ENCODE measurements at places on chromosomes 11 and 22.

GRCh38 chr11:72781063-72781312 is 12.9 kb downstream of the STARD10 start:
- peaks cover 21% of the 10 kb centered on the region for H3K4me1 ChIP-seq
- H3K27me3 ChIP-seq = no peaks in the 10 kb centered on the region
- peak overlapping the region; percentile 74 for H3K4me3 ChIP-seq
- no peaks in the 10 kb centered on the region for H3K36me3 ChIP-seq
- no peak overlapping the region for H3K27ac ChIP-seq

DNA sequence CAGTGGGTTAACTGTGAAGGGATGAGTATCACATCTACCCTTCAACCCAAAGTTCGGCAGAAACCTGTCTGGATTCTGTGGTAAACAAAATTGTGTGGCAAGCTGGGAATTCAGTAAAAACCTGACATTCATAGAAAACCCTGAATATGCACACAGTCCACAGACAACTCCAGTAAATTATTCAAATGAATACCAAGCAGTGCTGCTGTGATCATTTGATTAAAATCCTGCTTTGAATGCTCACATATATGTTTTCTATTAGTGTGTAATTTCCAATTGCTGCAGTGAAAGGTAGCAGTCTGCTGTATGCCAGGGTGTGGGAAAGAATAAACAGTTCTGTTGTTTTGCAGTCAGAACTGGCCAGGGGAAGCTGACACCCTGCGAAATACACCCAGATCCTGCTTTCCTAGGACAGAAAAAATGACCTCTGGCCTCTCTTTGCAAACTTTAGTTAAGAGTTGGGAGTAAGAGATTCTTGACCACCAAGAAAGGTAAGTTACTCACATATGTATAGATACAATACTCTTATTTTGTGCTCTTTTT is 217.8 kb downstream of the FAM76B start:
- H3K36me3 ChIP-seq = no peaks in the 10 kb centered on the region
- H3K27me3 ChIP-seq = no peaks in the 10 kb centered on the region
- H3K4me1 ChIP-seq = no peaks in the 10 kb centered on the region
- no peak for DNase-seq
- H3K27ac ChIP-seq = no peak overlapping the region

DNA sequence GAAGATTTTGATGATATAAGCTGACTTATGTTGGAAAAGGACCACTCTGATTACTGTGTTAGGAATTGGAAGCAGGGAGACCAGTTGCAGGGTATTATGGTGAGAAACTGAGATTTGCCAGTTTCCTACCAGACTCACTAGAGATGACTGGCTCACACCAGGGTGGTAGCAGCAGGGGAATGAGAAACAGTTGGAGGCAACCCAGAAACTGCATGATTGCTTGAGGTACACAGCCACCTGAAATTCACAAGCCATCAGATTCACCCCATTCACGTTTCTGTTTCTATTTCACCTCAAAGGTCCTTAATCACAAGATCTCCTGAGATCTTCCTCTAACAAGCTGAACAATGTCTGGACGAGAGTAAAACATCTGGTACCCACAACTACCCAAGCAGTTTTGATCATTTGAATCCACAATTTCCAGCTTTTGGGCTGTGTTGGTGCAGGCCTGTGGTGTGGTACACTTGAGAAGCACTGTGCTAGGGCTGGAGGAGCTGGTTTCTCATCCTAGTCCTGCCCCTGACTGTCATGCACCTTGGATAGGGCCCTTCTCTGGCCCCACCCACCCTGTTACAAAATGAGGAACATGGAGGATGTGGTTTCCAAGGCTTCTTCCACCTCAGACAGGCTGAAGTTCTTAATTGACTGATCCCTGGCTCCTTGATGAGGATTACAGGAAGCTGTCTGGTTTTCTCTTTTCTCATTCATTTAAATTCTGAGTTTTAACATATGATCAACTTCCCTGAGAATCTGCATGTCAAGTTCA is 233.4 kb downstream of the INSC start:
- H3K4me1 ChIP-seq = no peaks in the 10 kb centered on the region
- H3K36me3 ChIP-seq = no peaks in the 10 kb centered on the region
- H3K27me3 ChIP-seq = no peaks in the 10 kb centered on the region

GRCh38 chr11:44304091-44305025 is 5.6 kb downstream of the ALX4 start:
- no peak for DNase-seq
- no peaks in the 10 kb centered on the region for H3K36me3 ChIP-seq
- no peak overlapping the region for H3K27ac ChIP-seq
- peak overlapping the region; percentile 32 for H3K4me3 ChIP-seq

DNA sequence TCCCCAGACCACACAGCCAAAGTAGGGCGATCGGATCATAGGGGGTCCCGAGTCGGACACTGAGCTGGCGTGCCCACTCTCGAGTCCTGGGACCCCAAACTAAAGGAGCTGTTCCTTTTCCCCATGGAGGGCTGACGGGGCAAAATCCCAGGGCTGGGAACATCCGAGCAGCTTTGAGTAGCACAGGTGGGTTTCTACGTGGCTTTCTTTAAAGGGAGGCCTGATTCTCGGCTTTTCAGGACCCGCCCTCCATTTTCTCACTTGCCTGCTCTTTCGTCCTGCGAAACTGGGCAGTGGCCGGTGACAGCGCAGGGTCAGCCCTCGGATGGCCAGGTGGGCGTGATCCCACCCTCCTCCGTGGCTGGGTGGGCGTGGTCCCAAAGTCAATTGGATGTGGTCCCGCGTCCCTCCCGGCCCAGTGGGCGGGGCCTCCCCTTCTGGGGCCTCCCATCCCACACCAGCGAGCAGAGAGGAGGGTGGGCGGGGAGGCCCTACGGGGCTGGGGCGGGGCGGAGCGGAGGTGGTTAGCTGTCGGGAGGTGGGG is 17.5 kb upstream of the TXNRD2 start:
- no peaks in the 10 kb centered on the region for H3K36me3 ChIP-seq
- no peak for DNase-seq
- H3K27me3 ChIP-seq = no peaks in the 10 kb centered on the region
- H3K4me1 ChIP-seq = no peaks in the 10 kb centered on the region
- H3K4me3 ChIP-seq = no peak overlapping the region

DNA sequence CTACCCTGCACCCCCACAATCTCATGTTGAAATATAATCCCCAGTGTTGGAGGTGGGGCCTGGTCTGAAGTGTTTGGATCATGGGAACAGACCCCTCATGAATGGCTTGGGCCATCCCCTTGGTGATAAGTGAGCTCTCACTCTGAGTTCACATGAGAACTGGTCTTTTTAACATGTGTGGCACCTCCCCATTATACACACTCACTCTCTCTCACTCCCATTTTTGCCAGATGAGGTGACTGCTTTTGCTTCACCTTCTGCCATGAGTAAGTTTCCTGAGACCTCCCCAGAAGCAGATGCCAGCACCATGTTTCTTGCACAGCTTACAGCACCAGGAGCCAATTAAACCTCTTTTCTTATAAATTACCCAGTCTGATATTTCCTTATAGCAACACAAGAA is 32.1 kb upstream of the DRD2 start:
- no peaks in the 10 kb centered on the region for H3K27me3 ChIP-seq
- no peaks in the 10 kb centered on the region for H3K4me1 ChIP-seq
- DNase-seq = no peak
- H3K4me3 ChIP-seq = no peak overlapping the region
- no peak overlapping the region for H3K27ac ChIP-seq

All from effector memory CD4-positive, alpha-beta T cell (primary cell).